ENCODE measurements at places on chromosomes 1 and 21. TPM values are rescaled to one million over a fixed set of nuclear protein-coding genes. Genes with fewer than 3 reads are reported as not detected.

GPX7 gene
- 1.7 TPM for total RNA-seq

CDCA8 gene
- 0.38 TPM for total RNA-seq

FMO1 gene
- total RNA-seq: not detected

DTL gene
- total RNA-seq: 0.26 TPM

LCE1A gene
- total RNA-seq: not detected

OR2AK2 gene
- not detected for total RNA-seq

AMY2A gene
- not detected for total RNA-seq

PTGS2 gene
- 22.1 TPM for total RNA-seq

CCDC24 gene
- 2.6 TPM for total RNA-seq

AMIGO1 gene
- total RNA-seq: 0.13 TPM

ADORA3 gene
- total RNA-seq: not detected

CRB1 gene
- under 0.01 TPM for total RNA-seq

SIM2 gene
- total RNA-seq: 0.26 TPM

DIP2A gene
- 28.2 TPM for total RNA-seq

EVI5 gene
- total RNA-seq: 42.2 TPM

ITLN1 gene
- not detected for total RNA-seq

SH2D1B gene
- total RNA-seq: 0.13 TPM

ATP1A4 gene
- not detected for total RNA-seq

SPTA1 gene
- not detected for total RNA-seq

LCA5L gene
- 3.2 TPM for total RNA-seq

CD1B gene
- not detected for total RNA-seq

CAMK1G gene
- total RNA-seq: not detected

TPTE gene
- not detected for total RNA-seq

GPR61 gene
- total RNA-seq: not detected

REN gene
- 0.26 TPM for total RNA-seq

C1orf116 gene
- 20.0 TPM for total RNA-seq

PCAT6 gene
- 0.51 TPM for total RNA-seq
